ENCODE measurements at places on chromosomes 5 and 9.

GRCh38 chr5:112576298-112576925 is 157.3 kb upstream of the EPB41L4A start:
- DNase-seq, result no peak

GRCh38 chr5:171893290-171893886 is 107.8 kb downstream of the SMIM23 start:
- DNase-seq, result no peak

DNA sequence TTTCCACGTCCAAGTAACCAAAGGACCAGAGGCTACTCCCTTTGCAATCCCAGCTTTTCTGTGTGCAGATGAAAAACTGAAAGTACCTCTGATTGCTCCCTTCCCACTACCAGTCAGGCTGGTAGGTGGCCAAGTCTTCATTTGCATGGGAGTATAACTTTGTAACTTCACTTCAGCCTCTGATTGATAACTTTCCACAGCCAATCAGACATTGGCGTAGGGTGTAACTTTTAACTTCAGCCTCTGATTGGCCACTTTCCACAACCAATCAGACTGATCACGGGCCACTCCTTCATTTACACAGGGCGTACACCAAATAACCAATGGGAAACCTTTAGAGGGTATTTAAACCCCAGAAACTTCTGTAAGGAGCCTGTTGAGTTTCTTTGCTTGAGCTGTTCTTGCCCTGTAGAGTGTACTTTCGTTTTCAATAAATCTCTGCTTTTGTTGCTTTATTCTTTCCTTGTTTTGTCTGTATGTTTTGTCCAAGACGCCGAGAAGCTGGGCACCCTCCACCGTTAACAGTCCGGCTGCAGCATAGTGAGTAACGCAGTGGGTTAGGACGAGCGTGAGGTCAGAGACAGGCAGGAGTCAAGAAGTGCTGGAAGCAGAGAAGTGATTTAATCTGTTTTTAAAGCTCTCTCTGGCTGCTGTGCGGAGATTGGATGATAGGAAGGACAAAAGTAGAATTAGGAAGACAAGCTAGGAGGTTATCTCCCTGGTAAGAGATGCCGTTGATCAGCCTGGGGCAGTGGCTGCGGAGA is 3.5 kb upstream of the EXOSC2 start:
- no peak for DNase-seq

GRCh38 chr5:64108674-64109073 is 57.0 kb upstream of the RNF180 start:
- DNase-seq, result no peak

DNA sequence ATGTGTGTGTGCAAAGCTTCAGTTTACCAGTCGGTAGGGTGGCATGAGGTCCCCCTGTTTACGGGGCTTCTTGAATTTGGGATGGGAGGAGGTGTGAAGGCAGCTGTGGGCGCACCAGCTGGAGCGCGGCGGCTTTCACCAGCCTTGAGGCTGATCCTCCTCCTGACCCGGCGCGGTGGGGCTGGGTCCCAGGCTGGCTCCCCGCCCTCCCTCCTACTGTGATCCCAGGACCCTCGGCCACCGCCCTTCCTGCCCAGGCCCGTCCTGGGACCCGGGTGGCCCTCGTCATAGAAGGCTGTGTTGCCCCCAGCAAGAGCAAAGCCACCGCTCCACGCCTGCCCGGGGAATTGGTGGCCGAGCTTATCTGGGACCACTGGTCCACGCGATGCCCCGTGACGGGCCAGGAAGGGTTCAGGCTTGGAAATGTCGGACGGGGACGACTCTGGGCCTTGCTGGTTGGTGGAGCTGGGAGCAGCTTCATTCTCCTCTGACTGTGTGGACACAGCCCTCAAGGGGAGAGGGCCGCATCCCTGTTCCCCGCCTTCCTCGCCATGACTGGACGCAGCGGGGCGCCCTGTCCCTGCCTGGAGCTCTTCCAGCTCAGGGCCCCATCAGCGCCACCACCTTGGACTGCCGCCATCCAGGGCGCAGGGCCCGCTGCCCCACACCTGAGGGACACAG is 271.1 kb upstream of the IRX1 start:
- no peak for DNase-seq

DNA sequence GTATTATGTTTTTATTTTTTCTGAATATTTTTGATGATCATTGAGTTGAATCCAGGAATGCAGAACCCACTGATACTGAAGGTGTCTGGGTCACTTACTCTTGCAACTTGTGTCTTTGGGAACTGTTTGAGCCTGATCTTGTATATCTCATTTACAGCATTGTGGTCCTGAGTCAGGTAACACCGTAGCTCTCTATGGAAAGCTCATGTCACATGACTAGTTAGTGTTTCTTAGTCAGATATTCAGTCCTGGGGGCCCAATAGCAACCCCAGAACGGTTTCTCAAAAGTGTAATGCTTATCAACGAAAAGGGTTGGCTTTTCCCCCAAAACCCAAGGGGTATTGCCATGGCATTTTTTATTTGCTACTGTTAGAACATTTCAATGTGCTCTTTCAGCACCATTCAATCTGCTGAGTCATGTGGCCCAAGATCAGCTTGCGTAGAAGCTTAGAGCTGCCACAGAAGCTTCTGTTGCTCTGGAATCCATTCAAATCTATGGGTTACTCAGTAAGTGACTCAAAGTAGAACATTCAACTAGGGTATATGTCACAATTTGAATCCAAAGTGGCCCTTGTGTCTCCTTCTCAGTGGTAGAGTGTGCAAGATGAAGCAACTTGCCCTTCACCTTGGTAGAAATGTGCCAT is 12.1 kb upstream of the PTAR1 start:
- DNase-seq, result no peak

- DNase-seq, result no peak
Measured at GRCh38 chr9:82565188-82565969, 497.6 kb downstream of the RASEF start.

DNA sequence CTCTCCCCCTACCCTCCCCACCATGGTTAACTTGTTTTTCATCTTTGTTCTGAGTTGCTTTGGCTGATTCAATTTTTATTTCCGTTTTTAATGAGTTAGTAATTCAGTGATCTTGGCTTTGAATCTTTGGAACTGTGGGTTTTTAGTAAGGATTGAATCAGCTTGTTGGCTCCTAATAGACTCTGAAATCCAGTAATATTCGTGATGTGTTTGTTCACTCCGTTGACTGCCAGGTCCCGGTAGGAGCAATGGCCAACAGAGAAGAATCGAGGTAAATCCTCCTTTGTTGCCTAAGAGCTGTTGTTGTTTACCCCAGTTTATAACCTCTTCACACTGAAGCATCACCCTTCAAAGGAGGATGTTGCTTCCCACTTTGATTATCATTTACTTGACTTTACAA is 92.7 kb downstream of the PCSK1 start:
- no peak for DNase-seq

GRCh38 chr9:86413971-86414880 is 60.0 kb upstream of the TUT7 start:
- DNase-seq, result peak; percentile 31

DNA sequence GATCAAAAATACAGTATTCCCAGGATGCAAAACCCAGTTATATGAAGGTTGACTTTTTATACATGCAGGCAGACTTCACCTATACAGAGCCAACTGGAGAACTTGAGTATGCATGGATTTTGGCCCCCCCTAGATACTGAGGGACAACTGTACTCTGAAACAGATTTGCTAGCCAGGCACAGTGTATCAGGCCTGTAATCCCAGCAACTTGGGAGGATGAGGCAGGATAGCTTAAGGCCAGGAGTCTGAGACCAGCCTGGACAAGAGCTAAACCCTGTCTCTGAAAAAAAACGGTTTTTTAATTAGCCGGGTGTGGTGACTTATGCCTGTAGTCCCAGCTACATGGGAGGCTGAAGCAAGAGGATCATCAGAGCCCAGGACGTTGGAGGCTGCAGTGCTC is 21.9 kb downstream of the PTBP3 start:
- no peak for DNase-seq

- DNase-seq, result no peak
Measured at GRCh38 chr5:150300496-150301169, 2.1 kb downstream of the ARSI start.

Data from inflammatory macrophage treated with lipopolysaccharide for 4 hours (primary cell).